ENCODE measurements at places on chromosomes 2 and 18.

GRCh38 chr2:201180010-201180409 is 2.9 kb upstream of the CASP10 start:
- DNase-seq, result no peak

GRCh38 chr2:62197011-62197924 is 1.4 kb downstream of the B3GNT2 start:
- peak; percentile 60 for DNase-seq

DNA sequence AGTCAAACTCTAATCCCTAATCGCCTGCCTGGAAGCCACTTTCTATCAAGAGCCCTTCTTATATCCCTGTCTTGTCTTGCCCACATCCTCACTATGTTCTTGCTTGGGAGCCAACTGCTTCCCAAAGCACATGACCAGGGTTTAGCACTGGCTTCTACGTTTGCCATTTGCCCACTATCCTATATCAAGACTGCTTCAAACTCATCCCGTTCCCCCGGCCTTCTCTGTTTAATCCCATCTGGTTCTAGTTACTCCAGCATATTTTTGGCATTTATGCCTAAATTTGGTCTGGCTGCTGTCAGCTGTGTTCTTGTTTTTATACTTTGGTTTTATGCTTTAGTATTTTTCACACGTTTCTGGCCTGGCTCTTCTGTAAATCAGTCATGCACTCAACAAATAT is 40.2 kb downstream of the POLR1A start:
- no peak for DNase-seq

DNA sequence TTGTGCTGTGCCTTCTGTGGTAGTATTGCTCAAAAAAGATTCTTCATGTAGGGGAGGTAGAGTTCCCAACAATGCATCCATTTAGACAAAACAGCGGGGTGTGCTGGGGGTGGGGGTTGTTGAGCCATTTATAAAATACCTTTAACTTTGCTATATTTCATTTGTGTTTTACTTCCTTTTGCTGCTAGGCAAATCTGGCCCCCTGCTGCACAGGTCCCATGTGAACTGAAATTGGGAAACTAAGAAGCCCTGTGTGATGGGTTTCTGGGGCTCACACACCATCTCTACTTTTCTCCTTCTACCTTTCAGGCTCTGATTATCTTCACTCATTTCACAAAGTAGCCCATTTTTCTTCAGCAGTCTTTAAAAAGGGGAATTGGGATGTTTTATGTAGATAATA is 52.7 kb upstream of the ITGA4 start:
- no peak for DNase-seq

- no peak for DNase-seq
Observed at GRCh38 chr2:18597618-18598017, 8.2 kb upstream of the NT5C1B start.

DNA sequence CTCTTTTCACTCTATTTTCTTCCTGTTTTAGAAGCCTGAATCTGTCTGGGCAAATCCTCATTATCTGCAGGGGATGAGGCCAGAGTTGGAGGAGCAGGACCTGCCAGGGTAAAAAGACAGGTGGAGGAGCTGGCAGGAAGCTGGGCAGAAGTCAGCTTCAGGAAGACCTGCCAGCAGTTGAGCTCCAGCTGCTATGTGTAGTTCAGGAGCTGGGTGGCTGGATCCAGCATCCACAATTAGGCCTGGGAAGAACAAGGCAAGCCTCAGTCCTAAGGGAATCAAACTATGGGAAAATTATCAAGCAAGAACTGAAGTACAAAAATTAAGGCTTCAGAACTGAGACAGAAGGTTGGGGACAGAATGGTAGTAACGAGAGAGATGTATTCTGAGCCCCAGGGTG is 174.0 kb downstream of the MREG start:
- DNase-seq, result no peak

Data from nephron progenitor cell (in vitro differentiated cells).